Smooth muscle cell of the brain vasculature (primary cell): ENCODE measurements at places on chromosomes 6 and 20.
A peak's percentile ranks its signal among the peaks of the same experiment; 100 is the strongest.

GRCh38 chr20:53839423-53840176 lies 230.8 kb downstream of the BCAS1 start:
- DNase-seq, result no peak

DNA sequence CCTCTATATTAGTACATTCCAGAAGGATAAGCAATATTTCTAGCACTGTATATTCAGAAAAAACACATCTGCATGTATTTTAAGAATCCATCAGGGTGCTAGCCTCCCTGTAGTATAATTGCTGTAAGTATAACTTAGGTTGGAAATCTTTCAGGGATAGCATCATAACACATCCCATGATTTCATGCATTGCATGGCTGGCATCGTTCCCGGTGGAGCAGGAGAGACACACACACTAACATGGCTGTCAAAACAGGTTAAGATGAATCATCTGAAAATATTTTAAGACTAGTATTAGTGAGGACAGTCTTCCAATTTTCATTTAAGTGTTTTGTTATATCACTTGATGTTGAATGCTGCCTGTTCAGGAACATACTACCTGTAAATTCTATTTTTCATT lies 32.1 kb upstream of the CENPW start:
- peak; percentile 23 for DNase-seq

DNA sequence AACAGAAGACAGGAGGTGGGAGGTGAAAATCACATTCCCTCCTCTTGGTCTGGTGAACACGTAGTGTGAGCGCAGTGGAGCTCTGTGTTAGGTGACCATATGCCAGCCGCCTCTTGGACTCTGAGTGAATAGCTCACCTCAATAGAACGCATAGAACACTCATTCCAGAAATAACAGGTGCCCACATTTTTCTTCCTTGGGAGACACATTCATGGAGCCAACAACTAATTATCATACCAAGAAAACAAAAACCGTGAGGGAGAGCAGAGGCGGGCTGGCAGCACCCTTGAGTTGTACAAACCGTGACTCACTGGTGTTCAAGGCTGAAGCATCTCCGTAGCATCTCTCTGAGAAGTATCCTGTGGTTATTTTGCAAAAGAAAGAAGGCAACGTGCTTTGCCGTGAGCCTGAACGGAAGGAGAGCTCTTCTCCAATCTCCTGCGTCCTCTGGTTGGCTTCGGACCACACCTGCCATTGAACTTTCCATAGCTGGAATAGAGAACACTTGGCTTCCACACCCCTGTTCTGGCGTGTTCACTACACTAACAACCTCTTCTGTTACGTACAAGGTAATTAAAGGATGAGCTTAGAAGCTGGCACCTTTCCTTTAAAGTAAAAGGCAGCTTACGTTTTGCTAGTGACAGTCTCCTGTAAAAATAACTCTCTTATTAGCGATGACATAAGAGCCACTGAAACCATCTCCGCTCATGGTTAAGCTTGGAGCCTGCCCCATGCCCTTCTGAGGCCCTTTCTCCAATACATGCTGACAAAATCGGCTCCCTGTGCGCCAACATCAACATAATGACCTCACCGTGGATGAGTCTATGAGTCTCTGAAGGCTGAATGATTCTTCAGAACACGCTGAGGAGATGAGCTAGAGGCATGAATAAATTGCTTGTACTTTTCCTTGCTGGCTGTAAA lies 30.2 kb upstream of the SGK1 start:
- peak; percentile 96 for DNase-seq

GRCh38 chr6:125904871-125905270 lies 51.7 kb upstream of the HINT3 start:
- DNase-seq, result no peak

GRCh38 chr20:2768632-2769015 lies 31.8 kb downstream of the CPXM1 start:
- no peak for DNase-seq

DNA sequence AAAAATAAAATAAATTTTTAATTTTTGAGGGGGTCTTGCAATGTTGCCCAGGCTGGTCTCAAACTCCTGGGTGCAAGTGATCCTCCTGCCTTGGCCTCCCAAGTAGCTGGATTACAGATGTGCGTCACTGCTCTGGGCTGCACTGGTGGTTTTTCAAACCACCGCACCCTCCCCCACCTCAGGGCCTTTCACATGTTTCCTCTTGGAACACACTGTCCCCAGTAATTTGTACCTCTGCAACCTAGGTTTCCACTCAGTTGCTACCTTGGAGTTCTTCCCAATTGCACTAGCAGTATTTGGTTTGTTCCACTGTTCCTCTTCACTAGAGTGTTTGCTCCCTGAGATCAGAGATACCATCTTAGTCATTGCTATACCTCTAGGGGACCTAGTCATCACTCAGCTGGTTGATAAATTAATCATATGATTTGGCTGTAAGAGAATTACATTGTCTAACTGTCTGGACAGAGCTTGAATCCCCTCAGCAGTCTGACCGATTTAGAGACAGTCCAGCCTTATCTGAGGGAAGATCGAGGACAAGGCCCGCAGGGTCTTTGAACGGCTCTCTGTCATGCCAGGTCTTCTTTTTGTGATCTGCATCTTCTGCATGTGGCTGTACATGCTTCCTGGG lies 32.0 kb downstream of the CEP43 start:
- no peak for DNase-seq

GRCh38 chr6:26057899-26058298 lies 29.3 kb upstream of the HFE start:
- no peak for DNase-seq

DNA sequence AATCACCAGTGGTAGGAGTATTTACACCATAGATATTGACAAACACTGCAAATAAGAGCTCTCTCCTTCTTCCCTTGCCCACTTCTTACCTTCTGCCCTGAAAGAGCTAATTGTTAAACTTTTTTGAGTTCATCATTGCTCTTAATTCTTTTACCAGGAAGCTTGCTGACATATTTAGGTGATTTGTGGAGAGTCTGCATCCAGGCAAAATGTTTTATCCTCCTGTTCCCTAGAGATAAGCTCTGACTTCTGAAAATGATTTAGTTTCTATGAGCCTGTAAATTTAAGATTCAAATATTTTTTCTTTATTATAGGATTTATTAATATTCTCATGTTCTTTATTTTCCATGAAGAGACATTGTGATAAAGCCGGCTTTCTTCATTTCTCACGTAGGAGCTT lies 81.5 kb downstream of the ADGRB3 start:
- DNase-seq, result no peak

DNA sequence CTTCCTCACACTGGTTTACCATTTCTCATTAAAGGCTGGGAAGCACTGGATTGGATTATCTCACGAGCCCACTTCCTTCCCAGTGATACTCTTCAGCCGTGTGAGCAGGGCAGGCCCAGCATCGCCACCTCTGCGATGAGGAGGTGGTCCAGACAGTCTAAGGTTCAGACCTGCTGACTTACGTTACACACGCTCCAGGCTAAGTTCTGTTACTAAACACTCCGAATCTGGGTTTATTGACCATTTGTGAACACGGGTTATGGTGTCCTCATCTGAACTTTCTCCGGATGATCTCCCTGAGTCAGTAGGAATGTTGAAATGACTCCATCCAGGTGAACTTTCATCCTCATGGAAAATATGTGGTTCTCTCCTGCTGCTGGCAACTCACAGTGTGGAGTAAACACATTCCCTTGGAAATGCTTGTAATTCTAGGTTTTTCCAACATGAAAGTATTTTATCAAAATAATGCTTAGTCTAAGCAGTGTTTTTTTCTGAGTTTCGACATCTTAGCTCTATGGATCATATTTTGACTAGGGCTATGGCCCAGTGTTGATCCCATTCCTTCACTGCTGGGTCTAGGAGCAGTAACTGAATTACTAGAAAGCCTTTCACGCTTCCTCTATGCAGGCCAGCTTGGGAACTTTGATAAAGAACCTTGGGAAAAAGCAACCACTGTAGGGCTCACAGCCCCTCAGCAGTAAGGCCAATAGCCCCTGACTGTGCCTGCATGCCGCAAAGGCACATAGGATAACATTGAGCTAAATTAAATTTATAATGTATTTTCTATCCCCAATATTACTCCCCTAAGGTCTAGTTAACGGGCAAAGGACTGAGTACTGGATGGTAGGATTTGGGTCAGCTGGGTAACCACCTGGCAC lies 37.7 kb upstream of the PXDC1 start:
- no peak for DNase-seq

DNA sequence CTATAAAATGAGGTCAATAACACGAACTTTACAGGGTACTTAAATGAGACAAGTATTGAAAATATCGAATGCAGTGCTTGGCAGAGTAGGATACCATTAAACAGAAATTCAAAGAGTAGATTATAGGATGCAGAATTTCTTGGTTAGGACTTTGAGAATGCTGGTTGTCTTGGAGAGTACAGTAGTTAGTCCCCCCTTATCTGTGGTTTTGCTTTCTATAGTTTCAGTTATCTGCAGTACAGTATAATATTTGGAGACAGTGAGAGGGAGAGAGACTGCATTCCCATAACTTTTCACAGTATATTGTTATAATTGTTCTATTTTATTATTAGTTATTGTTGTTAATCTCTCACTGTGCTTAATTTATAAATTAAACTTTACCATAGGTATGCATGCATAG lies 290.5 kb downstream of the BTBD9 start:
- no peak for DNase-seq

- no peak for DNase-seq
Measured at GRCh38 chr6:30857549-30857948, 26.8 kb upstream of the DDR1 start.

GRCh38 chr6:135358985-135359384 lies 138.6 kb downstream of the AHI1 start:
- DNase-seq, result no peak

DNA sequence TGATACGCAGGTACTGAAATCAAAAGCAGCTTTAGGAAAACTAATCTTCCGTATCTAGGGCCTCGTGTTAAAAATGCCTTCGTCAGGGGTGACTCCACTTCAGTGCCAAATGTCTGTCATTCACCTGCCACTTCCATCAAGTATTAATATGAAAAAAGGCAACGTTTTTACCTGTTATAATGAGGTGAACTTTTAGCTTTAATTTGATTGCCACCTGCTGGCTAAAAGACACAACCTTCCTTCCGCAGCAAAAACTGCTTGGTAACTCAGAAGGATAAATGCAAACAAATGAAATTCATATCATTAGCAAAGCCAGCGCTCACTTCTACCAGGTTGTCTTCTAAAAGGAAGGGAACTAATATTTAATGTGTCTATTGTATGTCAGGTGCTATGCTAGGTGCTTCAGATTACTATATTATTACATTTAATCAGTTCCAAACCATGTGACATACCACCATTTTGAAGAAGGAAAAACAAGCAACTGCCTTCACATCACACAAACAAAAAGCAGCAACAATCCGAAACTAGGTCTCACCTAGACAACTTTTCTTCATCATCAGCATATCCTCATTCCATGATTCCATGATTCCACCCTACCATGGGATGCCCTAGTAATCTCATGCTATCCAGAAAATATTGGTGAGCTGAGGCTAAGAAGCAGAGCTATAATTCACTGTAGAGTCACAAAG lies 20.6 kb upstream of the ARHGAP18 start:
- no peak for DNase-seq

GRCh38 chr20:37668166-37668565 lies 25.7 kb upstream of the CTNNBL1 start:
- DNase-seq, result no peak

GRCh38 chr20:62266340-62266739 lies 28.0 kb downstream of the OSBPL2 start:
- no peak for DNase-seq

DNA sequence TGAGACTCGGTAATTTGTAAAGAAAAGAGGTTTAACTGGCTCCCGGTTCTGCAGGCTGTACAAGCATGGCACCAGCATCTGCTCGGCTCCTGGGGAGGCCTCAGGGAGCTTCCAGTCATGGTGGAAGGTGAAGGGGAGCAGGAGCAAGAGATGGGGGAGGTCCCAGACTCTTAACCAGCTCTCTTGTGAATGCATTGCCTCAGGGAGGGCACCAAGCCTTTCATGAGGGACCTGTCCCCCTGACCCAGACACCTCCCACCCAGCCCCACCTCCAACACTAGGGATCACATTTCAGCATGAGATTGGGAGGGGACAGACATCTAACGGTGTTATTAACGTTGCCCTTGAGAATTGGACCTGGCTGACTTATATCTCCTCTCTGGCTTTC lies 68.6 kb downstream of the PTPN1 start:
- no peak for DNase-seq

- no peak for DNase-seq
Measured at GRCh38 chr6:159929819-159930218, 39.0 kb downstream of the MAS1 start.

DNA sequence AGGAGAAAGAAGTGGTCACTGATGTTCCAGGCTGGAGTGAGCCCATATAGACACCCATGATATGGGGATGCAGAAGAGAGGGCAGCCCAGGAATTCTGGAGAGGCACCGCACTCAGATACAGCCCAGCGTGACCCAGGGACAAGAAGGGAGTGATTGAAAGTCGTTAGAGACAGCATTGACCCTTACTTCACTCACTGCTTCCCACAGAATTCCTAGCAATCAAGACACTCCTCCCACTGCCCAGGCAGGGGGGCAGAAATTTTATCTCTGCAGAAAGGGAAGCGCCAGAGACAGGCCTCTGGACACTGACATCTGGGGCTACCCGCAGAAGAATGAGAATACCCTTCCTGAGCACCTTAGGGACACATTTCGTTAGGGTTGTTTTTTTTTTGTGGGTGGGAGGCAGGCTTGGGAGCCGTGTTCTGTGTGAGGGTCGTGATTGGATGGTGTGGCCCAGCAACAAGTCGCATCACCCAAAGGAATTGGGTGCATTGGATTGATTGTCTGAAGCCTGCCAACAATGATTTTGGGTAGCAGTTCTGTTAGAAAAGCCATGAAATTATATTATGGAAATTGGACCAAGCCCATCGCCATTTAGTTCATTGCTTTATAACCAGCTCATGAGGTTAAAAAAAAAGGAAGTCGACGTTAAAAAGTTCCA lies 45.9 kb upstream of the MAP3K4 start:
- no peak for DNase-seq

DNA sequence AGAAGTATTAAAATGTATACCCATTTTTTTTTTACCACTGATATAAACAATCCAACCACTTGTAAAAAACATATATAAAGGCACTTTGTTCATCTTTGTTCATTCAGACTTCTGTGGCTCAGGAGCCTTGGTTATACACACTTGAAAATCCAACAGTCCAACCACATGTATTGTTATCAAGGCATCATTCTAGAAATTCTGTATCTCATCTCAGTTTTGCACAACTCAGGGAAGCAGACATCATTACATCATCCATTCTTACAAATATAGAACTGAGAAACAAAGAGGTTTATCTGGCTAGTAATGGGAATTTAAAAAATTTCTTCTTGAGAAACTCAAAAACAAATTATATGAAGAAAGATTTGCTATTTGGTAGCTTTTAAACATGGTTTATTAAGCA lies 88.1 kb downstream of the HMGCLL1 start:
- DNase-seq, result no peak
